Activated CD4-positive, alpha-beta T cell treated with anti-CD3 and anti-CD28 coated beads, Interleukin-10, Interleukin-2, amounts not matched to agents 100 ng/mL and 50 ng/mL, durations not matched to agents 16 hours and 8 hours (primary cell): ENCODE measurements at places on chromosomes 3 and 15.
A peak's percentile ranks its signal among the peaks of the same experiment; 100 is the strongest.

DNA sequence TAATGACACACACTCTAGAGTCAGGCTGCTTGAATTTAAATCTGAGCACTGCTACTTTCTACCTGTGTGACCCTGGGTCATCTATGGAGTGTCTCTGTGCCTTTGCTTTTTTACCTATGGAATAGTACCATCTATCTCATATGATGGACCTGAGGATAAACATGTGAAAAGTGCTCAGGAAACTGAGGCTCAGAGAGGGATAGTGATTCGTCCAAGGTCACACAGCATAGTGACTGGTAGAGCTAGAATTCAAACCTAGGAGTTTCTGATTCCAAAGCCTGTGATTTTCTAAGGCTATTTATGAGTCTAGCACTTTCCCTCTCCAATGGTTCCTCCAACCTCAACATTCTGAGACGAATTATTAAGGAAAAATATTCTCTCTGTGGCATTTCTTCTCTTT, 32.0 kb upstream of the RAF1 start:
- DNase-seq = no peak

DNA sequence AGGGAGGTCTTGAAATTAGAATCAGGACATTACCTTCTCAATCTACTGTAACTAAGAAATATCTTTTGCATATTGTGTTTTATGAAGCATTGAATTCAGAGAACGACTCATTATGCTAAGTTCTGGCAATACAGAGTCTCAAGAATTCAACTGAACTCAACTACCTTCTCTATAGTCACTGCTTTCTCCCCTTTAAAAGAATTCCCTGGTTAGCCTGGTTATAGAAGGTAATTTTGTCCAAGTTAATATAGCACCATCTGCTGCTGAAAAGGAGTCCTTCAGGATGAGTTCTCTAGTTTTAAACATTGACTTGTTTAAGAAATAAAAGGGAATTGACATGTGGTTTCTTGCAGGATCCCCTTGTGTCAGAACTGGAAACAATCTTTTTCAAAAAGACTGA, 60.2 kb downstream of the IL16 start:
- no peak for DNase-seq

- no peak for DNase-seq
Observed at GRCh38 chr3:68447885-68448284, 484.5 kb downstream of the TAFA4 start.

GRCh38 chr3:46923559-46924350, 46.2 kb downstream of the PTH1R start:
- peak; percentile 44 for DNase-seq

GRCh38 chr15:31258260-31258659, 68.4 kb upstream of the KLF13 start:
- no peak for DNase-seq

DNA sequence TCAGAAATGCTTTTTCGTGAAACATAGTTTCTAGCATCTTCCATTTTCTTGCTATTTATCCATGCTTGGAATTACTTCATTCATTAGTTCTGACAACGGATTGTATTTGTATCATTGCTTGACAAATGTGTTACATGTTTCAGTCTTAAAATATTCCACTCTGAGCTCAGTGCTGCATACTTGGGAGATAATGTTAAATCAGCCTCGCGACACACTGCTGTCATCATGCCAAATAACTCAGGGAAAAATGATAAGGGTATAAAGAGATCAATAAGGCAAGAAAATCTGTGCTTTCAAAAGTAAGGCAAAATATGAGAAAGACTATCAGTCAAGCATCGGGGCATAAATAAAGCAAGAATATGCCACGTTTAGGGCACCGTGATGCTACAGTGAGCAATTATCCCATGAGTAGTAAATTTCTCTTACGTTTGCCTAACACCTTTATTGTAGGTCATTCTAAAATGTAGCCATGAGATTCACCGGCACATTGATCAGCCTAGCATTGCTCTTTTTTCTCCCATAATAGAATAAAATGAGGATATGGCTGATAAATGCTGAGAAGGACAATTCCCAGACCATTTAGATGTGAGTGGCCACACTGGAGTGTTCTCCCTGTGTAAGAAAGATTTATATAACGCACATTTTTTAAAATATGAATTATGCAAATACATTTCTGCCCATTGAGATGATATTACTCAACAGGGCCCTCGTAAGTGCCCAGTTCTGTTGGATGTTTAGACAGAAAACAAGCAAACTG, 133.8 kb downstream of the RBMS3 start:
- no peak for DNase-seq

GRCh38 chr3:175325440-175325839, 466.3 kb downstream of the NAALADL2 start:
- no peak for DNase-seq

GRCh38 chr15:38864827-38865581, 300.4 kb upstream of the RASGRP1 start:
- no peak for DNase-seq

DNA sequence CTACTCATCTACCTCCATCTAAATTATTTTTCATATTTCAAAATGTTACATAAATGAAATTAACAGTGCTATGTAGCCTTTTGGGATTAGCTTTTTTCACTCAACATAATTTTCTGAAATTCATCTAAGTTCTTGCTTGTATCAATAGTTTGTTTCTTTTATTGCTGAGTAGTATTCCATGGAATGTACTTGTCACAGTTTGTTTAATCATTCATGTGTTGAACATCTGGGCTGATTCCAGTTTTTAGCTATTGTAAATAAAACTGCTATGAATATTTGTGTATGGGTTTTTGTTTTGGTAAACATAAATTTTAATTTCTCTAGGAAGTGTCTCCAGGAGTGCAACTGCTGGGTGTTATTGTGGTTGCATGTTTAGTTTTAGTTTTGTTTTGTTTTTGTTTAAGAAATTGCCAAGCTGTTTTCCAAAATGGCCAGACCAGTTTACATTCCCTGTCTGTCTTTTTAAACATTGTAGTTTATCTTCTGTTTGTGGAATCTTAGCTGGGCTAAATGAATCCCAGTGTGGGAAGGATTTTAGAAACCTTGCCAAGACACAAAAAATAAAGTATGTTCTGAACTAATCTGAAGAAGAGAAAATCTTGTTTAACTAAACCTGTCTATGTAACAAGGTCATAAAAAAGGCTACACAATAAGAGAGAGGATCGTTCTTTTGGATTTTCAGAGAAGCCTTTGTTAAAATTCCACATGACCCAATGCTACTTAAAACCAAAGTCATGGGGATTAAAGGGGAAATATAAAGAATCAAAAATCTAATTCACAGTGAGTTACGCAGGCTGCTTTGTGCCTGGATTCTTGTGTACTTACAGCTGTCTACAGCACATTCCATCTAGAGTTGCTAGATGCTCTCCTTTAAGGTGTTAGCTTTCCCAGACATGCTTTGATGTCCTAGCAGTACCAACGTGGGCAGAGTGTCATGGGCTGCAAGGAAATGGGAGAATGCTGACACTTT, 129.2 kb upstream of the SUCLG2 start:
- no peak for DNase-seq

- no peak for DNase-seq
Observed at GRCh38 chr3:46400846-46401245, 6.0 kb downstream of the CCR5AS start.

- no peak for DNase-seq
Observed at GRCh38 chr3:119741657-119742590, 39.1 kb downstream of the CFAP91 start.

GRCh38 chr15:39396979-39397615, 183.8 kb upstream of the THBS1 start:
- DNase-seq = no peak

GRCh38 chr15:68420186-68420684, 11.7 kb downstream of the ITGA11 start:
- no peak for DNase-seq

- no peak for DNase-seq
Observed at GRCh38 chr3:55795746-55796145, 308.6 kb upstream of the WNT5A start.

- no peak for DNase-seq
Observed at GRCh38 chr3:65878831-65879230, 159.9 kb downstream of the MAGI1 start.

DNA sequence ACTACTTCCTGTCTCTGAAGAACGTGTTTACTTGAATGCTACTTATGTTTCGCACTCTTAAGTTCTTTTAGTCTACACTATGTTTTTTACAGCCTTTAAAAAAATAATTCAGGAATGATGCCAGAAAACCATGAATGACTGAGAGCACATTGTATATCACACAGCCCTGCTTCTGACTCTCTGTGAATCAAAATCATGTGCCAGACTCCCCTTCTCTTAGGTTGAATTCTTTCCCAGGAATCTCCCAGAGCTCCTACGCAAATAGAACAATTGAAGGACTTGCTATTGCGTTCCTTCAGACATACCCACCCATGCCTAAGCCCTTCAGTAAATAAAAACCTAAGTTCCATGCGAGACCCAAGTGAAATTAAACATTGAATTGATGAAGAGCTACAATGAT, 782.0 kb upstream of the ALCAM start:
- no peak for DNase-seq

DNA sequence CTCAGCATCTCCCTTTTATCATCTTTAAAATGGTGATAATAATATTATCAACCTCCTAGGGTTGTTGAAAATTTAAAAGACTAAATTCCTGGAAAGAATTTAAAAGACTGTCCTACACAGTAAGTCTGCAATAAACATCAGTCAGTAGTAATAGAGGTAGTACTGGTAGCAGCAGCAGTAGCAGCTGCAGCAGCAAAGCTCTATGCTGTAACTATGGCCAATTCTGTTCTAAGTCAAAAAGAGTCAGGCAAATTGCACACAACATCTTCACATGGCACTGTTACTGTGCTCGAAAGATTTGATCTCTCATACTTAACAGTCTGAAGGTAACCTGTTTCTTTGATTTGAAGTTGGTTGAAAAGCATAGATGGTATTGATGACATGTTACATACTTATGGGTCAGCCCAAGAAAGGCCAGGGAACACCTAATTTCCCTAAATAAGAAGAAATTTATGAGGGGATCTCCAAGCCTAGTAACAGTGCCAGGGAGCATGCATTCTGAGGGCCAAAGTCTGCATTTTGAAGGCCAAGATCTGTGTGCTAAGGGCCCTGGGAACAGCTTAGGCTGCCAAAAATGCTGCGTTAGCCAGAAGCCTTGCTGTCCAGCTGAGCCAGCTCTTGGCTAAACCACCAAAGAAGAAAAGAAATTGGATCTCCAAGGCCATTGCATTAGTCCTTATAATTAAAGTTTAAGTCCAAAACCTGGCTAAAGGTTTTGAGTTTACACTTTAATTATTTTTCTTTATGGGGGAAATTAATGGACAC, 68.2 kb downstream of the SIDT1 start:
- DNase-seq = no peak

DNA sequence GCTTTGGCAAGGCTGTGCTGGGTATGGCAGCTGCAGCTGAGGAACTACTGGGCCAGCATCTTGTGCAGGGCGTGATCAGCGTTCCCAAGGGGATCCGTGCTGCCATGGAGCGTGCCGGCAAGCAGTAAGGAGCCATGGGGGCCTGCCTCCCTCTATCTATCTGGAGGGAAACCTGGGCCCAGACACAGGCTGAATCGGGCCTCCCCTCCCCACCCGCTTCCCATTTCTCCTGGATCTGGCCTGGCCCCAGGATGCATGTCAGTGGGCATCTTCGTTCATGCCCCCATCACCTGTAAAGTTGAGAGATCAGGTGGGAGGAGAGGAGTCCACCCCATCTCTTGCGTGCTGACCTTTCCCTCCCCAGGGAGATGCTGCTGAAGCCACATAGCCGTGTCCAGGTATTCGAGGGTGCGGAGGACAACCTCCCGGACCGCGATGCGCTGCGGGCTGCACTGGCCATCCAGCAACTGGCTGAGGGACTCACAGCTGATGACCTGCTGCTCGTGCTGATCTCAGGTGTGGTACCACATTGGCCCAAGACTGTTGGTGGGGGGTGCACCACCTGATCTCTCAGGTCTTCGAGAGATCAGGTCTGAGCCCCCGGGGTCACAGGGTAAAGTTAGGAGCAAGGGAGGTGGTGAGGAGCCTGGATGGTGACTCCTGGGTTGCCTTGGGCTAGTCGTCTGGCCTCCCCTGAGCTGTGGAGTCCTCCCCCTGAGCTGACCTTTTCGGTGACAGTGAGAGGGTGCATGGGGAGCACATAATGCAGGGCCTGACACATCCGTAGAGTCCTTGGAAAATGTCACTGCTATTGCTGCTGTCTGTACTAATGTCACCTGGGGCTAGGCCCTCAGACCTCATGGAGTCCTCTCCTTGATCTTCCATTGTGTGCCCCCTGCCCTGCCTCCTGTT, 3.2 kb downstream of the GLYCTK start:
- DNase-seq = no peak

- DNase-seq = no peak
Observed at GRCh38 chr3:32508711-32509110, 6.1 kb upstream of the CMTM6 start.

DNA sequence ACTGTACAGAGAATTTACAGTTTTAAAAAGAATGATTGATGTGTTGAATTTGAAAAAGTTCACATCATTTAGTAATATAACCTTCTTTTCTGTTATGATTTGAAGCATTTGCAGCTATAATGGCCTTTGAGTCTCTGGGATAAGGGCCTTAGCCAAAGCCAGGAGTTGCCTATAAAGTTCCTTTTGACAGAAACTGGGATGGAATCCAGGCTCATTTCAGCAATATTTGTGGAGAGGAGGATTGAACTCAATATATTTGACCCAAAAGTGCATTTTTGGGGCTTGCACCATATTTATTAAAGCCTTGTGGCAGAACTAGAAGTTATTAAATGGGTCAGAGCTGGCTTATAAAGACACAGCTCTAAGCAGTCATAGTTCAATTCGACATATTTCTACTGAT, 348.7 kb upstream of the EPHA3 start:
- DNase-seq = no peak

DNA sequence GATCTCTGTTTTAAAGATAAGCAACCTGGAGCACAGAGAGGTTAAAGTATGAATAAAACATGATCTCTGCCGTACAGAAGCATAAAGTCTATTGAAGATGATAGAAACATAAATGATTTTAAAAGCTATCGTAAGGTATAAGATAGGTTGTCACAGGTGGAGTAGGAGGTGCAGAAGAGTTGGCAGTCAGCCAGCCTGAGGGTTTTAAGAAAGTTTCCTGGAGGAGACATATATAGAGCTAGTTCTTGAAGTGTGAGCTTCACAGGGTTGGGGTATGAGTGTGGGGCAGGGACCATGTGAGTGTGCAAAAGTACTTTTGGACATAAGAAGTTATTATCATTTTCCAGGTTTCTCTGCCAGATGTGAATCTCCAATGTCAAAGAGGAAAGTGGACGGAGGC, 3.9 kb upstream of the FGF12 start:
- DNase-seq = no peak

- DNase-seq = peak; percentile 64
Observed at GRCh38 chr15:67063689-67064606, 1.5 kb upstream of the SMAD3 start.
